ENCODE measurements at places on chromosomes 16 and 17.

- DNase-seq, result no peak
Measured at GRCh38 chr16:1687427-1688316, 9.6 kb downstream of the JPT2 start.

DNA sequence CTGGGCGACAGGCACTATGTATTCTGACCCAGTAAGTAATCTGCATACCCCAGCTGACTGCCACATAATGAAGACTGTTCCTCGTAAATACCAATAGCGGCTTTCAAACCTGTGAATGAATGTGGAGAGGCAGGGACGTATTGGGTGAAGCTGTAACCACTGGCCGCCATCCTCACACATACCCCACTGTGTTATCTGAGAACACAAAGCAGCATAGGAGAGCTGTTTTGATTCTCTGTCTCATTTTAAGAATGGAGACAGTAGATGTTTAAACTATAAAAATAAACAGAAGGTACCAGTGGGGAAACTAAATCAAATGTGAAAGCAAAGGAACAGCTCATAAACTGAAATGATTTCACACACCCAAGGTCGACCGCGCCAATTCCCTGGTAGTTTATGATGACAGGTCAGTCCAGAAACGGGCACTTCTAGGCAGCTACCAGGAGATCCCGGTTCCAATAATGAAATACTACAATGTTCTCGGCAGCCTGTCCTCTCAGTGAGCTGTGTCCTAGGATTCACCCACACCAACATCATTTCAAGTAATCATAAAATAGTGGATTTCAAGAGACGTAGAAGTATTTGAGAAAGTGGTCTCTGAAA is 109.7 kb downstream of the ADCY9 start:
- DNase-seq, result no peak

DNA sequence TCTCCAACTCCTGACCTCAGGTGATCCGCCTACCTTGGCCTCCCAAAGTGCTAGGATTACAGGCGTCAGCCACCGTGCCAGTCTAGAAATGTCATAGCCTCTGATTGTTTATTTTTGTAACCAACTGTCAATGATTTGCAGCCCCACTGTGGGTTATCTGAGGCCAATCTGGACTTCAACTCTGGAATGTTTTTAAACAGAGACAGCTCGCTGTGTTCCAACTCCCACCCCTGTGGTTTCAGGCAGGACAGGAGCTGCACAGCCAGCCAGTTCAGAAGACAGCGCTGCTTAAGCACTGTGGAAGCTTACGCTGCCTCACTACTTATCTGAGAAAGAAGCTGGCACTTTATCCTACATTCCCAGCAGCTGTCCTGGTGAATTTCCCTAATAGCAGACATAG is 19.5 kb downstream of the MRM3 start:
- no peak for DNase-seq

- no peak for DNase-seq
Measured at GRCh38 chr17:77210946-77211541, 70.3 kb downstream of the SEC14L1 start.
